ENCODE measurements at places on chromosomes 4 and X. TPM values are rescaled to one million over a fixed set of nuclear protein-coding genes. Genes with fewer than 3 reads are reported as not detected.

Gene NPNT
- 0.29 TPM for total RNA-seq

Gene PCDH7
- total RNA-seq, result 38.6 TPM

Gene FAM114A1
- 85.3 TPM for total RNA-seq

Gene TGIF2LX
- total RNA-seq, result 0.98 TPM

Gene VSIG1
- total RNA-seq, result not detected

Gene SCRG1
- total RNA-seq, result not detected

Gene GPRASP3
- total RNA-seq, result 0.86 TPM

DNA sequence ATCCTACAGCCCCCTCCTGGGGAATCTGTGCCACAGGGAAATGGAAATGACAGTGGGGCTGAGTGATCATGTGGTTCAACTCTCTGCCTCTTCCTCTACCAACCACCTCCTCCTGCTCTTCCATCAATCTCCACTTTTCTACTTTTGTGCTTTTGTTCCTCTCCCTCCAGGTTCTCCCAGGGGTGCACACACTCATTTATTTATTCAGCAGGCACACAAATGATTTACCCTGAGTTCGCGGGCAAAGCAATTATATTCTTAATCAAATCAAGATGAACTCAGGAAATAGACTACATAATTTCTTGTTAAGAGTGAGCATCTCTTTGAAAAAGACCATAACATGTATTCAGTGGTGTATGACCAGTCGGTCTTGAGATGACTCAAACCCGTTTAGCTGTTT is 69.2 kb downstream of the VCX3A start:
- no peak for DNase-seq

GRCh38 chr4:26029568-26030131 is 115.6 kb downstream of the SMIM20 start:
- no peak for DNase-seq

- DNase-seq, result no peak
Observed at GRCh38 chrX:112844250-112844649, 3.6 kb upstream of the AMOT start.

DNA sequence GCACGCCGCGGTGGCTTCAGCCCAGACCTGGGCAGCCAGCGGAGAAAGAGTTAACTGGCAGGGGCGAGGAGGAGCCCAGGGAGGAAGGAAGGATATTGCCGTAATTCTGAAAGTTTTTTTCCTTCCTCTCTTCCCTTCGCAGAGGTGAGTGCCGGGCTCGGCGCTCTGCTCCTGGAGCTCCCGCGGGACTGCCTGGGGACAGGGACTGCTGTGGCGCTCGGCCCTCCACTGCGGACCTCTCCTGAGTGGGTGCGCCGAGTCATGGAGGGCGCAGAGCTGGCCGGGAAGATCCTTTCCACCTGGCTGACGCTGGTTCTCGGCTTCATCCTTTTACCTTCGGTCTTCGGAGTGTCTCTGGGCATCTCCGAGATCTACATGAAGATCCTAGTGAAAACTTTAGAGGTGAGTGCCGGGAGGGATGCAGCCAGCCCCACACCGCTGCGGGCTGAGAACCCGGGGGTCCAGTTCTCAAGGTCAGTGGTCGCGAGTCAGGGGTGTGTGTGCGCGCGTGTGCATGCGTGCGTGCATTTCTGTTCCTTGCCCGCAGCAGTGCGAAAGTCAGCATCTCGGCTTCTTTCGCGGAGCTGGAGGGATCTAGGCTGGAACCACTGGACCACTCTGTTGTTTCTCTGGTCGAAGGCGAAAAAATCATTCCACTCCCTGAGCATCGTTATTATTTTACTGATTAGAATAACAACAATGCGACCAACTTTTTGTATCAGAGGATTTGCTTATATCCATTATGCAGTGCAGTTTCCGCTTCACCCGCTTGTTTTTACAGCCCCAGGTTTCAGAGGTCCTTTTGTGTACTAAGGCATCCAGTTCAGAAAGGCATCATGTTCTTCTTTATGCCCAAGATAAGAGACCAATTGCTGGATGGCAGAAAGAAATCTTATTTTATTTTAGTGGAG is 709 bp downstream of the GPAT3 start:
- DNase-seq, result no peak

GRCh38 chr4:183505611-183506388 is 942 bp downstream of the ING2 start:
- peak; percentile 86 for DNase-seq

DNA sequence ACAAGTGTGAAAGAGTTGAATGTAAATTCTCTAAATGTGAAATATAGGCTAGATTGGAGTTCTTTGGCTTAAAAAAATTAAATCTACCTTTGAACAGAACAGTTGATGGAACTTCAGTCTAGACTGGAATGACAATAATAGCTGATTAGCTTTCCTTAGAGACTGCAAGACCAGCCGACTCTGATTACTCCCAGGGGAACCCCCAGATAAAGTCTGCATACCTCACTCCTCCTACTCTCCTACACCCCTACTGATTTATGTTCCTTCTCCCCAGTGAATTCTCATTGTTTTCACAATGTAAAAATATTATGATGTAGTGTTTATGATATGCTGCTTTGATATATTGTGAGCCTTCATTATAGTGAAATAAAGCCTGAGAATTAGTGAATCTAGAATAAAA is 241.3 kb downstream of the CFAP299 start:
- no peak for DNase-seq

- DNase-seq, result peak; percentile 80
Observed at GRCh38 chr4:101367201-101367600, 19.9 kb upstream of the PPP3CA start.

DNA sequence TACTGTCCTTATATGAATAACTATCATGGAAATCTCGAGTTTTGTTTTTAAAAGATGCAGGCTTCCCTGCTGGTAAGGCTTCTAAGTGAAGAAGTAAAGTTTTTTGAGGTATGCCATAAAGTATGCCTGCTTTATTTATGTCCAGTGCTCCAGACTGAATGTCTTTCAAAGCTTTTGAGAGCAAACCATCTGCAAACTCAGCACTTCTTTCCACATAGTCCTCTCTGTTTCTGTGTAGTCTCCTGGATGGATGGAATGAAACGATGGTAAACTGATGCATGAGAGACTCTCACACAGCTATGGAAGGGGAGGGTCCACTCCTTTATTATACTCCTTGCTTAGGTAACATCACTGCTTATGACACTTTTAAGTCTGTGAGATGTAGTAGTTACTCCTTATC is 73.7 kb downstream of the NCAPG start:
- DNase-seq, result no peak

DNA sequence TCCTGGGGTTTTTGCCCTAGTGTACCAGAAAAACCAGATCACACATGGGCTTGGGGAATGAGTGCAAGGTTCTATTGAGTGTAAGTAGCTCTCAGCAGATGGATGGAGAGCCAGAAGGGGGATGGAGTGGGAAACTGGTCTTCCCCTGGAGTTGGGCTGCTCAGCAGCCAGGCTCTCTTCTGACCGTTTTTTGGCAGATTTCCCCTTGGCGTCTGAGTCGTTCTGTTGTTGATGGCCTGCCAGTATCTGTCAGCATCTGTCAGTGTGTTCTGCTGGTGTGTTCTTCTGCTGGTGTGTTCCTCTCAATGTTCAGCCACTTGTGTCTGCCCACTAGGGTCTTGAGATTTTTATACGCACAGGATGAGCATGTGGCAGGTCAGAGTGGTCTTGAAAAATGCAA is 633.9 kb upstream of the CPEB2 start:
- DNase-seq, result no peak

DNA sequence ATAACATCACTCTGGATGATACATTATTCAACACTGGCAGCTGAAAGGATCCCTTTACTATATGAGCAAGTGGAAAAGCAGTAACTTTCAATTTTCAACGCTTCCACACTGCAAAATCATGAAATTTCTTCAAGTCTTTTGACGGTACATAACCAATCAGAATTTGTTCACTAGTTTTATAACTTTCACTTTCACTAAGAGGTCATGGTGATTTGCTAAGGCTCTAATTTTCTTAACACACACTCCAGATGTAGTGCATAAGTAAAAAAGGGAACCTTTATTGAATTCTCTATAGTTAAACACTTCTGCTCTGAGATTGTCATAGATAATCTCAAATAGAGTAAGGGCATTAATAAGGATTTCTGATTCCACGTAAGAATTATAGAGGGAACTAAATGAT is 4.1 kb downstream of the ARMCX2 start:
- no peak for DNase-seq

DNA sequence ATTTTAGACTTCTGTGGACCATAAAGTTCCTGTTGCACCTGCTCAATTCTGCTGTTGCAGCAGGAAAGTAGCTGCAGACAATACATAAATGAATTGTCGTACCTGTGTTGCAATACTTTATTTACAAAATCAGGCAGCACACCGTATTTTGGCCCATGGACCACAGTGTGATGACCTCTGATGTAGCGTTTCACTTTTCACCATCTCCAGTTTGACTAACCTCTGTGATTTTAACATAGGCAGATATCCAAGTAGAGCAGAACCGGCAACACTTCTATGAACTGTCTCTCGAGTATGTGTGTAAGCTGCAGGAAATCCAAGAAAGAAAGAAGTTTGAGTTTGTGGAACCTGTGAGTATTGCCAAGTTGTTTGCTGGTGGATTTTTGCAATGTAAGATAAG is 132.7 kb downstream of the ARHGAP10 start:
- DNase-seq, result no peak

GRCh38 chr4:70687821-70688794 is at the start of gene UTP3:
Gene UTP3 (plus strand): TSS chr4:70688532. CDS start chr4:70688678, 146 bp downstream.
- peak; percentile 95 for DNase-seq

GRCh38 chr4:123676890-123677229 is 280.3 kb downstream of the SPRY1 start:
- no peak for DNase-seq

GRCh38 chrX:137034508-137034872 is 695 bp upstream of the GPR101 start:
- no peak for DNase-seq

Data from A172 (cell line).